Psoas muscle (tissue), 8 donors: ENCODE measurements at places on chromosomes 7 and 10. TPM values are rescaled to one million over a fixed set of nuclear protein-coding genes. Genes with fewer than 3 reads are reported as not detected.
A peak's percentile ranks its signal among the peaks of the same experiment; 100 is the strongest.

DNA sequence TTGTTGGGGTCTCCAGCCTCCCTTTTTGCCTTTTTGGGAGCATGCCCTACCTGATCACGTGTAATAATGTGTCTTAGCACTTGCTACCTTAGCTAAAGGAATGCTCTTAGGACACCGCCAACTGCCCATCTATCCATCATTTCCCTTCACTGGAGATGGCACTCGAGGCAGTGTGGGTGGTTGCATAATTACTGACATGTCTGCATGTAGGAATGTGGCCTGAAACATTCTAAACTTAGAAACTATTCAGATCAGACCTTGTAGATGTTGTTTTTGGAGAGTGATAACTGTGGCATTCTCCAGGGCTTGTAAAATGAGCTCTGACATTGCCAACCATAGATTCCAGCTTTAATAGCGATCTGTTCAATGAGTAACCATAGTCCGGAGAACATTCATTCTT lies 365.8 kb downstream of the BBS9 start:
- DNase-seq = no peak

GRCh38 chr7:133376514-133376913 lies 123.6 kb downstream of the EXOC4 start:
- DNase-seq = no peak

GRID1 gene
- polyA plus RNA-seq = 0.17 TPM

PPP1R3C gene
- polyA plus RNA-seq = 59.1 TPM

- no peak for DNase-seq
Measured at GRCh38 chr7:36148422-36149065, 4.5 kb upstream of the EEPD1 start.

DNA sequence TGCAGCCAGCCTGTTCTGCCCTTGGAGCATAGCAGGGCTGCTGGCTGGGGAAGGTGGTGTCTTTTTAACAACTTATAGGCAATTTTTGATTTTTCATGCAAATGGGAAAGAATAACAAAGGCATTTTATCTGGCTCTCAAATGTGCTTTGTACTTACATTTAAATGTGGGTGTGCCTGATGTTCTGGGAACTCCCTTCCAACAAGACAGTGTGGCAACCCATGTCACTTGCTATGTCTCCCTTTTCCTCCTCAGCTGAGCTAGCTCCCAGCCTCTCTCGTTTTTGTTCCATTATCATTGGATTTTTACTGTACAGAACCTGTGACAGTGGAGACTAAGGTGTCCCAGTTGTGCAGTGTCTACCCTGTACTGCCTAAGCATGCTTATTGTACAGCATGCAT lies 93.5 kb upstream of the PDCD4 start:
- DNase-seq = no peak

DNA sequence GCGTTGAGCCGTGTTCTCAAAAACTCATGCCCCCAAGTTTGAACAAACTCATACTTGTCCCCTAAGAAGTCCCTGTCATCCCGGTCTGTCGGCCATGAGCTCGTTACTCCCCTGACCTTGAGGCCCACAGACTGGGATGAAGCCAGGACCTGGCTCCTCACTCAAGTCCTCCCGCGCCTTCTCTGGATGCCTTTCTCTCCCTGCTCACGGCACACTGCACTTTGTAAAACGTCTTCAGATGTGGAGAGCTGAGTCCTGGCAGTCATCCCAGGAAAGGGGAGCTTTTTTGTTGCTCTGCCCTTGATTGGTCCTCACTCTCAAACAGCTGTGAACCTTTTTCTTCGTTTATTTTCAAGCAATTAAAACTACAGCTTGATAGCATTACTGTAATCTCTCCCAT lies 110.8 kb downstream of the JAZF1 start:
- peak; percentile 62 for DNase-seq

DNA sequence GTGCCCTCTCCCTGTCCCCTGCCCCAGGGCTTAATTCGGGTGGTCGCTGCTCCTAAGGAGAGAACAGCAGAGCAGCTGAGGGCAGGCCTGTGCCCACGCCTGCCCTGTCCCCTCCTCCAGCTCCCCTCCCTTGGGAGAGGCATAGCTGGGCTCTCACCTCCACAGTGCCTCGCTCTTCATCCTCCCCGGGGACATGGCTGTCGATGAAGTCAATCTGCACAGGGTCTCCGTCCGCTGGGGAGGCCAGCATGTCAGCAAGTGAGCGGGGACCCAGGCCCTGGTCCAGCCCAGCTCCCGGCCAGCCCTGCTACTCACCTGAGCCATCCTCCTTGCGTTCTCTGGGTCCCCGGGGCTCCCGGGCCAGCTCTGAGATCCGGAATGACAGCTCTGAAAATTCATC lies 3.8 kb upstream of the SAP25 start:
- DNase-seq = no peak

DNA sequence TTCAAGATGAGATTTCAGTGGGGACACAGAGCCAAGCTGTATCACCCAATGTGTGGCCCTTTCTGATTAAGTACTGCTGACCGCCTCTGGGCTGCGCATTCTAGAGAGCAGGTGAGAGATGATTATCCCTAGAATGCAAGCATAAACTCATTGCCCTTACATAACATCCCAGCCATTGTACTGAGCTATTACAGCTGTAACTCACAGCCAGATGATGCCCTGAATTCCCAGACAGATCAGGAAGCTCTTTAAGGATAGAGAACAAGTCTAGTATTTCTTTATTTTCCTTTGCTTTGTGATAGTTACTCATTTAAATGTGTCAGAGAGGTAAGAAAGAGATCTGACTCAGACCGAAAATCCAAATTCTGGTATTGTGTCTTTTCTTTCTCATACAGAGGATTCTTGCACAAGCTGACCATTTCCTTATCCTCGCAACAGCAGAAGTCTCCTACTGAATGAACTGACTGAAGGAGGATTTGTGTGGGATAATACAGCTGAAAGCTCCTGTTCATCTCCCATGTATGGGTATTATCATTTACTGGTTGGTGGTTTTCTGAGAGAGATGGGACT lies 58.4 kb downstream of the ZNF22 start:
- no peak for DNase-seq

DNA sequence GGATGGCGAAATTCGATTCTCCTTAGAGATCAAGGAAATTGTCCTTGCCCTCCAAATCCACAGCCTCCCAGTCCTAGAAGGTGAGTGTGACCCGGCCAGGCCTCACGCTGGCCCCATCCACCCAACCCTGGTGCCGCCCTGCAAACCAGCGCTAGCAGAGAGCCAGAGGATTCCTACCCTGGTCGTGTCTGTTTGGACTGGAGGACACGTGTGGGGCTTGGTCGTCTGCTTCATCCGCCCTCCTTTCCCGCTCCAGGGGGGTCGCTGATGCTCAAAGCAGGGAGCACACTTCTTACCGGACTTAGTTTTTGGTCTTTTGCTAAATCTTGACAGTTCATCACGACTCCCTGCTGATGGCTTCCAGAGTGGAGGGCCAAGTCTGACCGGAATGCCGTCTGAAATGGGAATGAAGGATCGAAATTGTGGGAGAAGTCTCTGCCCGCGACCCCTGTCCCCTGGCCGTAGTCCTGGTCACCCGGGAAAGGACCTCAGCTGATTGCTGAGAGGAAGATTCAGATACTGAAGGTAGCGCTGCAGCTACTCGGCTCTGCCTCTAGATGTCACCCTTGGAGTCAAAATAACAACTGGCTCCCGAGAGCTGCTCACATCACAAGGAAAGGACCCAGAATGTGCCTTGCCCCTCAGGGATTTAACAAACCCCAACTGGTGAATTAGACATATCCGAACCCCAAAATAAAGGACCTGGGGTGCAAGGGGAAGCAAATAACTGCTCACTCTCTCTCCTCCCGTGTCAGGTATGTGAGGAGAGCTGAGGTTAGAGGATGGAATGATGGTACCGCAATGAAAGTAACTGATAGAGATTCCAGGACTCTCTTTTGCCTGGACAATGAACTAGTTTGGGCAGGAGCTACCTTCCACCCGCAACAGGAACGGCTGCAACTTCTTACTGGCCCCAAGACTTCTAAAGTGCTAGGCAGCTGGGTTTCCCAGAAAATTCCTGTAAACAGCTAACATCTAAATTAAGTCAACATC lies 23.5 kb upstream of the ORC5 start:
- DNase-seq = no peak

AOC1 gene
- polyA plus RNA-seq = not detected

- no peak for DNase-seq
Measured at GRCh38 chr7:50068850-50069551, 24.0 kb downstream of the ZPBP start.

TM9SF3 gene
- 38.4 TPM for polyA plus RNA-seq

HOGA1 gene
- 0.96 TPM for polyA plus RNA-seq

DNA sequence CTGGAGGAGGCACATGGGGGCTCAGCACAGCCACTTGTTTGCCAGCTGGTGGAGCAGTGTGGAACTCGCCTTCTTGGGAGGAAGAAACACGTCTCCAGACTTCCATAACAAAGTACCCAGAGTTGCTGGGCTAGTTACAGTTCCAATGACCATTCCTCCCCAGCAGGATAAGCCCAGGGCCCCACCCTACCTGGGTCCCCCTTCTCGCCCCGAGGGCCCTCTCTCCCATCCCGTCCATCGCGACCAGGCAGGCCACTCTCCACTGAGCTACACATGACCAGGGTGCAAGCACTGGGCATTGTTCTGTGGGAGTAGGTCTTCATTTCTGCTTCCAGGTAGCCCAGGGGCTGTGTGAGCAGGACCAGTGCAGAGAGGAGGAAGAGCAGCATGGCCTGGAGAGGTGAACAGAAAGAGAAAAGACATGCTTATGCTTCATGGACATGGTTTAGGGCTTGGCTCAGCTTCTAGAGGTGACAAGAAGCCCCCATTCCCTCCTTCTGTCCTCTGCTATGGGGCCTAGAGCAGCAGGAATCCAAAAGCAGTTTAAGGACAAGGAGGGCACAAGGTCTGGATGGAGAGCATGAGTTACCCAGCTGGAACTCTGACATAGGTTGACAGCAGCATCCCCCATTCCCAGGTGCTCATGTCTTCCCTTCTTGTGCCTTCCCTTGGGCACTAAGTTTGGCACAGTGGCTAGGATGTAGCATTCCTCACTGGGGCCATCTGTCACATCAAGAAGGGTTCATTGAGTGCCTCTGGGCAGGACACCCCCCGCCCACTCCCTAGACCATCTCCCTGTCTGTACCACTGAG lies 2.4 kb downstream of the SFTPD start:
- no peak for DNase-seq

DNA sequence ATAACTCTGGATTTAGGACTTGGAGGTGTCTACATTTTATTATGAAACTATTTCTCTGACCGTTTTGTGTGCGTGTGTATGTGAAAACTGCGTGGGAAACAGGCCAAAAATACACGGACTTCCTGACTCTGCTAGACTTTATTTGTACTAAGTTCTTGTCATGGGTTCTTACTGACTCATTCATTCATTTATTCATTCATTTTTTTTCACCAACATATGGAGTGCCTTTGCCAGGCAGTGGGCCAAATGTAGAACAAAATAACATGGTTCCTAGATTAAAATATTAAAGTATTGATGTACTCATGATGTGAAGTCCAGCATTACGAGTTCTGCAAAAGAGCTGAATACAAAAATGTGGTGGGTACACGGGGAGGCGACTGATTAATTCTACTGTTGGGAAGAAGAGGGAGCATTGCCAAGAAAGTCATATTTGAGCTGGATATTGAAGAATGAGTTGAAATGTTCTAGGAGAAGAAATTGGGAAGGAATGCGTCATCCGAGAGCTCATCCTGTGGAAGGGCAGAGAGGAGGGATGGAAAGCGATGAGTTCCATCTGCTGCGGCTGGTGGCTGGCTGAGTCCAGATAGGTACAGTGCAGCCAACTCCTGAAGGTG lies 24.6 kb downstream of the CACNB2 start:
- DNase-seq = no peak

GRCh38 chr7:129958643-129959470 lies 6.1 kb upstream of the UBE2H start:
- peak; percentile 60 for DNase-seq

- no peak for DNase-seq
Measured at GRCh38 chr7:141737118-141737835, 881 bp upstream of the SSBP1 start.

AKR1C8 gene
- polyA plus RNA-seq = not detected

- DNase-seq = no peak
Measured at GRCh38 chr10:55740110-55740509, 620.9 kb downstream of the ZWINT start.

ZFYVE27 gene
- polyA plus RNA-seq = 8.3 TPM

NRG3 gene
- 0.03 TPM for polyA plus RNA-seq

DNA sequence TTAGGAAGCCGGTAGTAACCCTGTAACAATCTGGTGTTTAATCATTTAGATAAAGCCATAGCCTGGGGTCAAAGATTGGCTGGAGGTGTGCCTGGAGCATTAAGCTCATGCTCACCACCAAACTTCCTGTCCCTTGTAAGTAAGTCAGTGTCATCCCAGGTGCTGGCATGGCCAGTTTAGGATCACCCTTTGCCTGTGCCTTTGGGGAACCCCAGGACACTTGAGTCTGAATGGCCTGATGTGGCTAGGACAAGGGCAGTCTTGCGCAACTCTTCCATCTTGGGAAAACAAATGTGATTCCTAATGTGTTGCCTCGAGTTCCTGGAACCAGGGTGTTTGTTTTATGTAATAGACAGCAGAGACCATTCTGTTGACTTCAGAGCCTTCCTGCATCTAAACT lies 154.8 kb downstream of the GRK5 start:
- no peak for DNase-seq

DNA sequence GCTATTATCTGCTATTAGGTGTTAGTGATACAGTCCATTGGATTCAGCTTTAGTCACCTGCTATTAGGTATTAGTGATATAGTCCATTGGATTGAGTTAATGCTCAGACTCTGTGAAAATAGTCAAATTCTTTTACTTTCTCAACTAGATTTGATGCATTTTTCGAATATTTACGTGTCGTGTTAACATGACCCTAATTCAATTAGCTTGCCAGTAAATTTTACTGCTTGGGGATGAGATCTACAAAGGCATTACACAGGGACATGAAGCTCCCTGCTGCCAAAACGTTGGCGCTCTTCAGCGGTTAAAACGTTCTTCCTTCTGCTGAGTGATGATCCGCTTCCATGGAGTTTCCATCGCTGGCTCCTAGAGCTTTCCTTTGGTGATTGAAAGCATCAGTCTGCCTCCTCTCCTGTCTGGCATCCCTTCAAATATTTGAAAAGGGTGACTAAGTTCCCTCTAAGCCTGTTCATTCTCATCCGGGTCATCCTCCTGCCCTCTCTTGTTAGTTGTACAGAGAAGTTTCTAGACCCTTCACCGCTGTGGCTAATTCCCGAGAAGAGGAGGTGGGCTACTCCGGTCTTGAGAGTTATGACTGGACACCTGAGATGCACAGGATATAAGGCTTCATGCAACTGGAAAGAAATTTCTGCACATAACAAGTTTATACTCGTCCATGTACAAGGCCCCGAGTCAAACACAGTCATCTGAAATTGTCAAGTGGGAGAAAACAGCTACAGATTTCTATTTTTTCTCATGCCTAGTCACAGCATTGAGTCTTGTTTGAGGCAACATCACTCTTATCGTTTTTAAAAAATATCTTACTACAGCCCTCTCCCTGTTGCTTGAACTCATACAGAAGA lies 254.0 kb downstream of the KLF6 start:
- no peak for DNase-seq

CFTR gene
- 0.01 TPM for polyA plus RNA-seq

GRCh38 chr10:48399056-48399541 lies 92.6 kb downstream of the MAPK8 start:
- DNase-seq = no peak

GRCh38 chr10:31581741-31582323 lies 262.8 kb downstream of the ZEB1 start:
- DNase-seq = no peak

GRCh38 chr10:70551971-70552422 lies 50.5 kb downstream of the PRF1 start:
- DNase-seq = no peak
